ENCODE measurements at places on chromosomes 13 and 19.

DNA sequence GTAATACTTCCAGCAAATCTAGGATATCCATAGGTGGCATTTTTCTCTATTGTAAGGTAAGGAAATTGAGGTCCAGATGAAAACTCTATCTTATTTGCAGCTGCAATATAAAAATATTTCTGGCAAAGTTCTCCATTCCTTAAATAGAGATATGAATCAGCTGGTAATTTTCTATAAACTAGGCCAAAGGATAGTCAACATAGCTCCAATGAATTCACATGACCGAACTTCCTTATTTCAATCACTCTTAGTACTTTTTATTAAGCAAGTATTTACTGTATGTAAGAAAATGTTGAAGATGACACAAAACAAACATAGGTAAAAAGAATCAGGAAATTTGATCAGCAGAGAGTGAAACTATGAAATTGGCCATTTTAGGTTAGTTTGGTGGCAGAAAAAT is 13.0 kb upstream of the LCP1 start:
- DNase-seq: no peak

GRCh38 chr19:10137751-10138682 is 18.3 kb upstream of the EIF3G start:
- no peak for DNase-seq

GRCh38 chr13:103638706-103639105 is 572.5 kb upstream of the SLC10A2 start:
- DNase-seq: no peak

GRCh38 chr13:97885641-97886040 is 67.8 kb upstream of the IPO5 start:
- no peak for DNase-seq

- DNase-seq: no peak
Observed at GRCh38 chr13:20378721-20379120, 146.6 kb upstream of the GJB6 start.

- no peak for DNase-seq
Observed at GRCh38 chr13:102002287-102002686, 399.6 kb downstream of the FGF14 start.

Measured in esophagus squamous epithelium (tissue), 5 donors.